ENCODE measurements at places on chromosomes 13 and 19.

- no peak for DNase-seq
Measured at GRCh38 chr19:56159009-56159559, 16.7 kb upstream of the GALP start.

DNA sequence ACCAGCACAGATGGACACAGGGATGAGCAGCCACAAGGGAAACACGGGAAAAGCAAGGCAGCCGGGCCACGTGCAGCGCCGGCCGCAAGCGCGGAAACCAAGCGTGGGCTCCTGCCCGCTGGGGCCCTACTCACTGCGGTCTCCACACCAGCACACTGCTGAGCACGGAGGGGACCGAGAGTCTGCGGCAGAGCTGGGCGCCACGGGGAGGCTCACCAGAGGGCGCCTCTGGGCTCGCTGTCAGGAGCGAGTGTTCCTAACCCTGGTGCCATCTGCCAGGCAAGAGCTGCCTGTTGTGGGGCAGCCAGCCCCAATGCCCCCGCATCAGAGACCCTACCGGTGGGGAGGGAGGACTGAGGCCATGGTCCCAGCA lies 26.5 kb downstream of the MPND start:
- no peak for DNase-seq

GRCh38 chr19:45496349-45496953 lies 396 bp downstream of the RTN2 start:
- DNase-seq: no peak

- no peak for DNase-seq
Measured at GRCh38 chr13:27141746-27142145, 29.9 kb downstream of the USP12 start.

DNA sequence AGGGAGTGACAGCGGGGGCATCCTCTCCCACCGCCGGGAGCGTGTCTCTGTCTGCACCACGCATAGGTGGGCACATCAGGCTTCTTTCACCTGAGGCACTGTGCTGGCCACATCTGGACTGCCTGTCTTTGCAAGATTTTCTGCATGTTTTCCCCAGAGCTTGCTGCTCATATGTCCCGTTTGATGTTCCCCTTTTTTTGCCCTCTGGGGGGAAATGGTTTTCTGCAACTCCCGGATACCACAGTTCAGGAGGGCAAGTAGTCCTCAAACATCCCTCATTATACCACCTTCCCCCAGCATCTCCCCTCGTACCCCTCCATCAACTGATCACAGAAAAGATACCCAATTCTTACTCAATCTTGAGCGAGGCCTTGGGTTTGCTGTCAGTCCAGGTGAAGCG lies 168.0 kb downstream of the PAN3 start:
- no peak for DNase-seq

DNA sequence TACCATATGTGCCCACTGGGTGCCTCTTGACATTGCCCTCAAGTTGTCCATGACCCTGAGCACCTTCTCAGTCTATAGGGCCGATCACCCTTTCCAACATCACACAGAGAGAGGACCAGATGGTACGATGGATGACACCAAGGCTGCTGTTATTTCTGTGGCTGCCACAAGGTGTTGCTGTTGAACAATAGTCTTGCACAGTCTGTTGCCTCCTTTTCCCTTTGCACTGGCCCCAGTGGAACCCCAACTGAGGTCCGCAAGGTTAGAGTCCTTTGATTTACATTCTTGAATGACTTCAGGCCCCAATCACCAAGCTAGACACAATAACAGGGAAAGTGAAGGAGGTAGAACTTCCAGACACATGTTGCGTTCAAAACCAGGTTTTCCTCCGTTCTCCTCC lies 52.0 kb downstream of the TINCR start:
- no peak for DNase-seq

GRCh38 chr19:13978351-13979243 lies 26.3 kb downstream of the DCAF15 start:
- DNase-seq: peak; percentile 96

DNA sequence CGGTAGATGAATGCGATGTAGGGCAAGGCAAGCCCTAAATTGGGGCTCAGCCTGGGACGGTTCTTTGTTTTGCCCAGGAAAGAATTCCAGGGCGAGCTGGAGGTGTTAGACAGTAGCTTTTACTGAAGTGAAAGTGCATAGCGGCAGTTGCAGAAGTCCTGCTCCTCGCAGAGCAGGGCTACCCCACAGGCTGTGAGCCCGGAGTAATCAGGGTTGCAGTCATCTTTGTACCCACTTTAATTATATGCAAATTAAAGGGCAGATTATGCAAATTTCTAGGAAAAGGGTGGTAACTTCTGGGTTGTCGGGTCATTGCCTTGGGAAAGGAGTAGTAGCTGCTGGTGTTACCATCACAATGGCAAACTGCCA lies 30.5 kb downstream of the VAV1 start:
- DNase-seq: no peak

- no peak for DNase-seq
Measured at GRCh38 chr19:10086591-10087192, 575 bp downstream of the SHFL start.

GRCh38 chr19:12126707-12127106 lies 13.4 kb downstream of the ZNF20 start:
- DNase-seq: no peak

GRCh38 chr13:30745906-30746686 lies 10.8 kb downstream of the ALOX5AP start:
- DNase-seq: no peak

DNA sequence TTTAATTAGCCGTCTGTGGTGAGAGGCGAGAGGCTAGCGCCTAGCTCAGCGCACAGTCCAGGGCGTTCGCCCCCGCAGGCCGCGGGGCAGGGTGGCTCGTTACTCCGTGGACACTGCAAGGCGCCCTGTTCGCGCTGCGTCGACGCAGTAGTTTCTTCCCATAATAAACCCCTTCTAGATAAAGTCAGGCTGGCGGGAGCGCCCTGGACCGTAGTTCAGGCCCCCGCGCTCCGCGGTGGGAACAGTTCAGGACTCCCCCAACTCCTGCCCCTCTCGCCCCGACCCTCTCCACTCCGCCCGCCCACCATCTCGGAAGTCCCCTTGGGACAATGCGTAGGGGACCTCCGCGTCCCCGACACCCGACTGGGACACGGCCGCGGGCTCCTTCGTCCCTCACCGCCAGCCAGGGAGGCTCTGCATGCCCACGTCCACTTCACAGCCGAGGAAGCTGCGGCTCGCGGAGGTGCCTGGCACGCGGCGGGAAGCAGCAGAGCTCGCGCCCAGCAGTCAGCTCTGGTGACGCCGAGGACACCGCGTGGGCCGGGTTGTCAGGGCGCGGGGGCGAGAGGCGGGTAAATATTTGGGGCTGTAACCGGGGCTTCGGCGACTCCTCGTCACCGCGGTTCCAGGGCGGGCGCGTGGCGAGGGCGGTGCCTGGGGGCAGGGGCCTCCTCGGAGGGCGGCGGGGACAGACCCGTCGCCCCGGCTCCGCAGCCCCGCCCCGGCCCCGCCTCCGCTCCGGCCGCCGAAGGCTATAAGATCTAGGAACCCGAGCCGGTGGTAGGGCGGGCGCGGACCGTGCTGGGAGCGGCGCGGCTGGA lies at the start of gene RGCC:
RGCC (plus strand) TSS at position 783 of the 821 bp plus-strand sequence. CDS start 158 bp downstream, outside the sequence.
- DNase-seq: no peak

DNA sequence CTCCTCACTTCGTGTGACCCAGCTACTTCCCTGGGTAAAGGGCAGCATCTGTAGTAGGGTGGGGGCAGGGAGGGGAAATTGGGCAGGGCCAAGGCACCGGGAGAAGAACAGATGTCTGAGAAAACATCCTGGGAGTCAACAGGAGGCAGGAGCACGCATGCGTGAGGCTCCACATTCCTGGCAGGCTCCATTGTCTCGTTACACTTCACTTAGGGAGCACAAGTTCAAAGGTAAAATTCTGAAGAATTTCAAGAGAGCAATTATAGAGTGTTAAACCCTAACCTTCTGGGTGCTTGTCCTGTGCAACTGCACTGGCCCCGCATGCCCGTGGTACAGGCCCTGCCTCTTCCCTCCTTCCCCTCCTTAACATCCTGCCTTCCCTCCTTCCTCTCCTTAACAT lies 79.6 kb upstream of the POMP start:
- DNase-seq: no peak

DNA sequence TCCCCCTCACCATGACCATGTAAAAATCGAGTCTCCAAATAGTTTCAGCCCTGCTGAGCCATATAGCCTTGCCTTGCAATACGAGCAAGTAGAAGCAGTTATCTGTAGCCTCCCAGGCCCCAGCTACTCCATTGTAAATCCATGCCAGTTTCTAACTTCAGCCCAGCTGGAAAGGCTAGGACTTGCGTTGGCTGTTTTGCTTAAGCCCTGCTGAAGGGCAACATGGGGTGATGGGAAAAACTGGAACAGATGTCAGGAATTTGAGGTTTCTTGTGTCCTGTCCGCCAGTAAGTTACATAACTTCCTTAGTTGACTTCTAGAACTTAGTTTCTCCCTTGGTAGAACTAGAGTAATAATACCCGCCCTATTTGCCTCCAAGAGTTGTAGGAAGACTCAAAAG lies 216.0 kb upstream of the SERP2 start:
- DNase-seq: no peak

DNA sequence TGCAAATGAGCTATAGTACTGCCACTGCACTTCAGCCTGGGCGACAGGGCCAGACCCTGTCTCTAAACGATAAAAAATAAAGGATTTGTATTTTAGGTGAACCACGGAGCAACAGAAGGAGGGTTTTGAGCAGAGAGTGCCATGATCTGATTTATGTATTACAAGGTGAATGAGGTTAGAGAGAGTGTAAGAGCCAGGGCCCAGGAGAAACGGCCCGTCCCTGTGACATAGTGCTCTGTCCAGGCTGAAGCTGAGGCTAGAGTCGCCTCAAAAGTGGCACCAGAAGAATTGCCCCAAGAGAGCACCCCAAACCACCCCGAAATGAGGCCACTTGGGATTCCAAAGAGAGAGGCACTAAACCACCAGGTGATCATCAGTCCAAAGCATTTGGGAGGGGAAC lies 16.9 kb downstream of the MAG start:
- DNase-seq: no peak

DNA sequence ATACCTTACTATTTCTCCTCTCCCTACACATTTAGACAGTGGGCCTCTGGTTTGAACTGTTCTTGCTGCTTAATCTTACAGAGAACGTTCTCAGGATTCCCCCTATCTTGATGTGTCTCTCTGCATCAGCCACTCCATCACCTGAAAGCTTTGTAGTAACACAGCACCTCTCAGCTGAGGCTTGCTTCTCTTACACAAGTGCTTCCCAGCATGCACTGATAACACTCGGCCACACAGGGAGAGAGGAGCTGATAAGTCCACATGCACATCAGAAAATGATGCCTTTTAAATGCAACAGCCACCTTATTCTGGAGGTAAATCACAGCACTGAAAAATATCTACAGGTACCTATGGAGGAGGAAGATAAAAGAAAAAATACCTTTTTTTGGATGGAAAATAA lies 192.2 kb upstream of the TSHZ3 start:
- DNase-seq: no peak

DNA sequence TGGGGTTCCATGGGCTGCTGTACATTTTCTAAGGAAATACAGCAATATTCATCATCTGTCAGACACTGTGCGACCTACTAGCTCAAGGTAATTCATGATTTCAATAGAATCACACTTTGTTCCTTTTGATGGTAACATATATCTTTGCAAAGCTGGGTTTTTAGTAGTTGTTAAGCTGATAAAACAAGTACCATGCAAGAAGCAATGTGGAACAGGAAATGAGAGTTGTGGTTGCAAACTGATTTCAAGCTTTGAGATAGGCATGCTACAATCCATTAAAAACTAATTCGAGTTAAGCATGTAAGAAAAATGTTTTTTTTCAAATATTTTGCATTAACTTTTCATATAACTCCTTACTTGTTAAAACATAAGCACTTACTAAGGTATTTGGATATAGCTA lies 6.8 kb upstream of the MBNL2 start:
- DNase-seq: no peak

DNA sequence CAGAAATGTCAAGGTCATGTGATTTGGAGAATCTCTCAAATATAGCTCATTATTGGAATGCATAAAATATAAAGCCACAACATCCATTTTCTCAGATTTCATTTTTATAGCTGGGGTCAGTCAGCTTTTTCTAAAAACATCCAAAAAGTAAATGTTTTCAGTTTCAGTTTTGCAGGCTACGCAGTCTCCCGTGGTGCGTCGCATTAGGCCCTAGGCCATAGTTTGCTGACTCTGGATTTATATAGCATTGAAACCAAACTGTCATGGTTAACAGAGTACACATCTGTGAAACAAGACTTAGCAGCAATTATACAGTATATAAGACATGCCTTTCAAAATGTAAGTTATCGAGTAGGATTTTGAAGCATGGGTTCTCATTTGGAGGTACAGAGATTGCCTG lies 140.0 kb downstream of the IRS2 start:
- no peak for DNase-seq

DNA sequence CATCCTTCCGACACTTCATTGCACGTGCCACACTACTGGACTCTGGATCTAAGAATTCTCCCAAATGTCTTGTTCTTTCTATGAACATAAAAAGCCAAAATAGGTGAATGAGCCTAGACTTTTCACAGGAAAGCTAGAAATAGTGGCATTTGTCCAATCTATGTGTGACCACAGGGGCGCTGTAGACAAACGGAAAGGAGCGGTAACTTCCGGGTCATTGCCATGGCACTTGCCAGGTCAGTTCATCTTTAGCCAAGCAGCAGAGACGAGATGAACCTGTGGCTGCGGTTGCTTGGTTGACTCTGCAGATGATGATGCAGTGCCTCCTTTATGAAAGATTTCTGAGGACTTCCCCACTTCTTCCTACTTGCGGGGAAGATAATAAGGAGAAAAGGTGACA lies 65.6 kb downstream of the ADGRE1 start:
- DNase-seq: no peak

GRCh38 chr13:25213715-25214114 lies 41.6 kb upstream of the AMER2 start:
- no peak for DNase-seq

DNA sequence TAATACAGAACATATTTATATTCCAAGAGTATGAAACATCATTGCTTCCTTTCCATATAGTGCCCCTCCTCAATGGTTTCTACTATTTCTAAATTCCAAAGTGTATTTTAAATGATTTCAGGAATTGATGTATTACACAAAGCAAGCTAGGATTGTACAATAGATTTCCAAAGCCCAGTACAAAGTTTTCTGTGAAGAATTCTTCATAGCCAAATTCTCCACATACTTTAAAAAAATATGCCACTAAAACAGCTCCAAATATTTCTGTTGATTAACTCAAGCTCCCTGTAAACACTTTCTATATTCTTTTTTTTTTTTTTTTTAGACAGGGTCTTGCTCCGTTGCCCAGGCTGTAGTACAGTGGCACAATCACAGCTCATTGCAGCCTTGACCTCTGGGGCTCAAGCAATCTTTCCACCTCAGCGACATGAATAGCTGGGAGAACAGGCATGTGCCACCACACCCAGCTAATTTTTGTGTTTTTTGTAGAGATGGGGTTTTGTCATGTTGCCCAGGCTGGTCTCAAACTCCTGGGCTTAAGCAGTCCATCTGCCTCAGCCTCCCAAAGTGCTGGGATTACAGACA lies 50.6 kb downstream of the ELF1 start:
- no peak for DNase-seq

Measured in CMK (cell line).